ENCODE measurements at places on chromosomes 16 and 17.
A peak's percentile ranks its signal among the peaks of the same experiment; 100 is the strongest.

DNA sequence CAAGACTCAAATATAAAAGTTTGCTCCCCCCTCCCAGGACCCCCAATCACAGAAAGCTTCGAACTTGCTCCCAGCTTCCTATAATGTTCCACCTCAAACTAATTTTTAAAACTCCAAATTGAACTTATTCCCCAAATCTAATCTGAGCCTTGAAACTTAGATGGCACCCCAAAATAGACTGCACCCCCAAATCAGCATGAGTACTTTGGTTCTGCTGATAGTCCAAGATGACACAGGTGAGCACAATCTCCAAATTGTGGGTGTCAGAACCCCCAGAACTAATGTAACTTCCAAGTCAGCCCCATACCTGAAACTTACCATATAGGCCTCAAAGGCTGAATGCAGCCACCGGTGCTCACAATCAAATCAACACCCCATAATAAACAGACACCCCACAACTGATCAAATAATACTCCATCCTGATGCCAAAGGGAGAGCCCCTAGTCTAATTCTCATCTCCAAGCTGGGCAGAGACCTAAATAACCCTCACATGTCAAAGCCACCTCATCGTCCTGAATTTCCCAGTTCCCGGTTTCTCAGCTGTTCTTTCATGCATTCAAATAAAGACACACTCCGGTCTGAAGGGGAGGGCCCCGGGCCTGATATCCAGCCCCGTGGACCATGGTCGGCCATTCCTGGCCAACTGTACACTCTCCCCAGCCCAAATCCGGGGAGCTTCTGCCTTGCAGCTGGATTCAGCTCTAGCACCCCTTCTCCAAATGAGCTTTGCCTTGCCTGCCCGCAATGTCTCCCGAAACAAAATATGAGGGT, 1.8 kb upstream of the BCL6B start:
- DNase-seq = no peak

GRCh38 chr17:50144845-50145531, 5.5 kb downstream of the PPP1R9B start:
- DNase-seq = no peak

DNA sequence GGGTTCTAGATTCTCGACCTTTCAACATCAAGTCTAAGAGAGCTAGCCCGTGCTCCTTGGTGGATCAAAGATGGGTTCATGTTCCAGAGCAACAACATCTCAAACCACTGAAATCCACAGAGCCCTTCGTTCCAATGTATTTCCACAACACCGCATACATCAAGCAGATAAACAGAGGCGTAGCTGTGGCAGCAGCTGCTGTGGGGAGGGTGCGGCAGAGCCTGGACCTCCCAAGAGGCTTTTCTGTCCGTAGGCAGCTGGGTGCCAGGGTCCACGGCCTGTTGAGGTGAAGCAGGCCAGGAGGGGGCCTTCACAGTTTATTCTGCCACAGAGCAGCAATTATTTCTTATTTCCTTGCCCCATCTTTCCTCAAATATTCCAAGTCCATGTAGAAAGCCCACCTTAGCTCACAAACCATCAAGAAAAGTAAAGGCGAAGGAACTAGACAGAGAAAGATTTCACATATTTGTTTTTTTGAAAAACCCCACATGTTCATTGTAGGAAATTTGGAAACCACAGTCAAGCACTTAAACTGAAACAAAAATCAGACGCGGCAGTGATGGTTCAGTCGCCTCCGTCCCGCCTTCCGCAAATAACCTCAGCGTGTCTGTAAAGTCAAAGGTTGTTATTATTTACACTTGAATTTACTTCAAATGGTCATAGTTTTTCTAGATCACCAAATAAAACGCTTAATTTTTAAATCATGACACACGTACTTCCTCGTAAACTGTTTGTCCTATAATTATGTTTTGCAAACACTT, 144.6 kb upstream of the FOXF1 start:
- DNase-seq = no peak

DNA sequence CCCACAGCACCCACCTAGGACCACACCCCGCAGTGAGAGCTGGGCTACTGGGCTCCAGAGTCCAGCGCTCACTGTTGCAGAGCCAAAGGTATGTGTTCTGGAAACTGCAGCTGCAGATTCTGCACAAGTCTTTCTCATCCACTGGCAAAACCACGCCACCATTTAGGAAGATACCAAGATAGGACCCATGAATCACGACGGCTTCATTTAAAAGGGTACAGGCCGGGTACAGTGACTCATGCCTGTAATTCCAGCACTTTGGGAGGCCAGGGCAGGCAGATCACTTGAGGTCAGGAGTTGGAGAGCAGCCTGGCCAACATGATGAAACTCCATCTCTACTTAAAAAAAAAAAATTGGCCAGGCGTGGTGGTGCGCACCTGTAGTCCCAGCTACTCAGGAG, 18.8 kb downstream of the FOXF1 start:
- no peak for DNase-seq

DNA sequence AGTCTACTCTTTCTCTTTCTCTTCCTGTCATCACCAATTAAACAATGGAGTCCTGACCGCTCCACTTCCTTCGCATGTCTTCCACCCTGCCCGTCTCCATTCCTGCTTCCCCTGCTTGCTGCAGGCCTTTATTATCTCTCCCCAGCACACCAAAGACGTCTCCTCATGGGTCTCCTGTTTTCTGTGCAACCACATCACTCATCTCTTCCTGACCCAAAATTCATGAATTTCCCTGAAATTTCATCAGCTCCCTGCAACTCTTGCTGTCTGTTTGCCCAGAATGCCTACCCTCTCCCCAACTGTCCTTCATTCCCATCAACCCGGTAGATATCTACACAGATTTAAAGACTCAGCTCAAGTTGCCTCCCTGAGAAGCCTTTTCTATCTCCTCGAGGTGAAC, 76.7 kb upstream of the ALOX12 start:
- DNase-seq = no peak

DNA sequence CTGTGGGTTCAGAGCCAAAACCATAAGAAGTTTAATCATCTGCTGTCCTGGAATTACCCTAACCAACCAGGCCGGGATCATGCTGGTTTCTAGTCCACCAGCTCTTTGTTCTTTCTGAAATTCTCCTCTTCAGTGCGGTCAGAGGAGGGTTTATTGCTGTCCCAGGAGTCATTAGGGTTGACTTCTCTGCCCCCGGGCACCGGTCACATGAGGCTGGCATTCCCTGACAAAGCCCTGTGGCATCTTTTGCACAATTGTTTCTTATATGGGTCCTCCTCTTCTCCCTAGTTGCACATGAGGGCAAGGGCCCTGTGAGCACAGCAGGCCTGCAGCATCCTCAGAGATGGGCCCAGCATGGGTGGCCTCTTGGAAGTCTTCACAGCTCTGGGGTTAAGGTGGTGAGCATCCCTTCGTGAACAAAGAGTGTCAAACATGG, 243.9 kb downstream of the IRF8 start:
- no peak for DNase-seq

- DNase-seq = no peak
Observed at GRCh38 chr17:55318715-55319487, 54.1 kb downstream of the HLF start.

GRCh38 chr16:11278681-11279628, 2.2 kb downstream of the PRM1 start:
- peak; percentile 23 for DNase-seq

DNA sequence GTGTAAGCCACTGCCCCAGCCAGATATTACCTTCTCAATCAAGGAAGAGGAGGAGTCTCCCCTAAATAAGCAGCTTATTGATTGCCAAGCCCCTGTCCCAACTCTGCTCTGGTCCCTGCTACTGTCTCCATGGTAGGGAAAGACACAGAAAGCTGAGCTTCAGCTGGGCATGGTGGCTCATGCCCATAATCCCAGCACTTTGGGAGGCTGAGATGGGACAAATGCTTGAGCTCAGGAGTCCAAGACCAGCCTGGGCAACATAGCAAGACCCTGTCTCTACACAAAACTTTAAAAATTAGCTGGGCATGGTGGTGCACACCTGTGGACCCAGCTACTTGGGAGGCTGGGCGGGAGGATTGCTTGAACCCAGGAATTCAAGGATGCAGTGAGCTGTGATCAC, 6.6 kb downstream of the JUP start:
- DNase-seq = no peak
